ENCODE measurements at places on chromosomes 5 and 9.

DNA sequence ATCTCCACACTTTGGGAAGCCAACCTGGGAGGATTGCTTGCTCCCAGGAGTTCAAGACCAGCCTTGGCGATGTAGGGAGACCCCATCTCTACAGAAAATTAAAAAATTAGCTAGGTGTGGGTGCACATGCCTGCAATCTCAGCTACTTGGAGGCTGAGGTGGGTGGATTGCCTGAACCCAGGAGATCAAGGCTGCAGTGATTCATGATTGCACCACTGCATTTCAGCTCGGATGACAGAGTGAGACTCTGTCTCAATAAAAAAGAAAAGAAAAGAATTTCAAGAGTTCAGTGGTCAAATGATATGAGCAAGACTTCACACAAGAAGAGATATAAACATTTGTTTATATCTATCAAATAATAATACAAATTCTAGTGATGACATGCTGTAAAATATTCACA is 23.0 kb upstream of the MTAP start:
- DNase-seq = no peak

- no peak for DNase-seq
Observed at GRCh38 chr5:18740301-18740700, 1106.0 kb downstream of the TAF11L14 start.

DNA sequence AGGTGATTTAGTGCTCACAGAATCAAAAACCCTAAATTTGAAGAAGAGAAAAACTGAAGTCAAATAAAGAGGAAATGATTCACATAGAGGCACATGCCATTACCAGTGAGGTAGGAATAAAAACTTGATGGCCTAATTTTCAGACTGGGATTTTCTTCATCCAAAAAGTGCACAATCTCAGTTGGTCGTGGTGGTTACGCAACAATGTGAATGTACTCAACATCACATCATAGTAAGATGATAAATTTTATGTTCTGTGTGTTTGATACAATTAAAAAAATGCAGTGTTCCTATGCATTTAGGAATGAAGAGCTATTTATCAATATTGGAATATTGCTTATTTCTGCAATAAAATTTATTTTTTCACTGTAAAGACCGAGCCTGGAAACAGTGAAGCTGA is 60.7 kb downstream of the SV2C start:
- no peak for DNase-seq

GRCh38 chr9:105313238-105313637 is 68.8 kb downstream of the SLC44A1 start:
- no peak for DNase-seq

DNA sequence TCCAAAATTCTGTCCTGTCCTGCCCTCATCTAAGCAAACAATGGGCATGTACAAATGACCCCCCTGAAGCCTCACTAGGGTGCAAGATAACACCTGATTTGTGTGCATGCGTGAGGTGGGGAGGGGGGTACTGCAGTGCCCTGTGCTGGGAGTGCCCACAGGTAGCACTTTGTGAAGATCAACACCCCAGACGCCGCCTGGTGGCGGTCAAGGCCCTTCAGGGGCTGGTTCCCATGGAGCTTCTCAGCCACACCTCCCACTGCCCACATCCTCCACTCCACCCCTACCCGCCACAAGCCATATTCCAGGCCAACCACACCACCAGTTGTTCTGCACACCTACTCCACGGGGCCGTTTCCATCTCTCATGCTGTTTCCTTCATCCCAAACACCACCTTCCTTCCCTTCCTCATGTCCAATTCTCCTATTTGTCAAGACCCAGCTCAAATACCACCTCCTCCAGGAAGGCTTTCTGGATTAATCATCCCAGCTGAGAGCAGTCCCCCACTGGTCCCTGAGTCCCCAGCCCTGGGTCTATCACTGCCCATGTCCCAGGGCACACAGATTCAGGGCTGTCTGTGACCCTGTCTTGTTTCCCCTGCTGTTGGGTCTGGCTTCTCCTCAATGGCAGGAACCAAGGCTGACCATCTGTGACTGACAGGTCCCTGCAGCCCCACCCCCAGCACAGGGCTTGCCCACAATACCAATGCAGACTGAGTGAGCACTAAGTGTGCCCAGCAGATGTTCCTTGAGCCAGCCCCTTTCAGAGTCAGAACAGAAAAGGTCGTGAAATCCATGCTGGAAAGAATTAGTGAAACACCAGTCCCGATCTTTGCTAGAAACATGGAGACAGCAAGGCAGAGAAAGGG is 178.4 kb downstream of the PAX5 start:
- no peak for DNase-seq

DNA sequence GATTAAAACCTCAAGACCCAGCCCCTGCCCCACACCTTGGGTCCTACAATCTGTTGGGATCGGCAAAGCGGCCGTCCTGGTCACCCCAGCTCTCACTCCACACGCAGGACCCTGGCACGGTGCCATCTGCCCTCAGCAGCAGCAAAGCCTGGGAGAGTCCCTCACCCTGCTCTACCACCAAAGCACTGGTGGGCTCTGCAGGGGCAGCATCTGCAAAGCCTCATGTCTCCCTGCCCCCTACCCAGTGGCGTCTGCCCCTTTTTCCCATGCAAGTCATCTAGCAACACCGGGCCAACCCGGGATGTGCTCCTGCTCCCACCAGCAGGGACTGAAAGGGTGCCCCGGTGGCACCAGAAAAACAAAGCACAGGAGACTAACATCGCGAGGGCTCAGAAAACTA is 19.6 kb upstream of the CNOT6 start:
- no peak for DNase-seq

GRCh38 chr5:102853680-102854079 is 98.6 kb downstream of the PAM start:
- no peak for DNase-seq

- no peak for DNase-seq
Observed at GRCh38 chr5:82728926-82729702, 348.1 kb downstream of the TMEM167A start.

- DNase-seq = no peak
Observed at GRCh38 chr9:21985964-21986667, 8.1 kb downstream of the CDKN2A start.

DNA sequence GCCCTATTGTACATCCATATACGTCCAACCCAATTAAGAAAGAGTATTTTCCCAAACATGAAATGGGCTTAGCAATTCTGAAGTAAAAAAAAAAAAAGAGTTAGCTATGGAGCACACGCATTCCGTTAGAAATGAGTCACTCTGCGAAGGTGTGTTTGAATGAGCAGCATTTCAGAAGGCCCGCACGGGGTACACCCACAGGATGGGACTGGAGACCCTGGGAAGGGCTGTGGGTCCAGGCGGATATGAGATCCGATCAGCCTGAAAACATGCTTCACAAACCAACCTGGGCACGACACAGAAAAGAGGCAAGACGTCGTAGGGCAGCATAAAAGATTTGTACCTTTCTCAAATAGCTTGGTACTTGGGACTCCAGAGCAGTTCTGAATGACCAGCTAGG is 173.9 kb upstream of the KLF9 start:
- no peak for DNase-seq

DNA sequence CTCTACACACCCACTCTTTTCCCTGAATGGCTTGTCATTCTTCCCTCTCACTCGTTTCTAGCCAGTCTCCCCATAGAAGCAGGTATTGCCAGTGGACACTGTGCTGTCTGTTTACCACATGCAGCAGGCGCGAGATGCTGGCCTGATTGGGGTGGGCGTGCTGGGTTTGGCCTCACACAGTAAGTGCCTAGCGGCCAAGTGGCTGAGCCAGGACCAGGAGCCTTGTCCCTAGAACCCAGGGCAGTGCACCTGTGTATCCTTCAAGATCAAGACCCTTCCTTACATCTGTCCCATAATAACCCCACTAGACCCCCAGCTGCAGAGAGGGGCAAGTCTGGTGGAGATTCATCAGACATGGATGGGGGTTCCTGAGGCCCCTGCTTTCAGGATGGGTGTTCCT is 112.8 kb upstream of the IRX4 start:
- no peak for DNase-seq

DNA sequence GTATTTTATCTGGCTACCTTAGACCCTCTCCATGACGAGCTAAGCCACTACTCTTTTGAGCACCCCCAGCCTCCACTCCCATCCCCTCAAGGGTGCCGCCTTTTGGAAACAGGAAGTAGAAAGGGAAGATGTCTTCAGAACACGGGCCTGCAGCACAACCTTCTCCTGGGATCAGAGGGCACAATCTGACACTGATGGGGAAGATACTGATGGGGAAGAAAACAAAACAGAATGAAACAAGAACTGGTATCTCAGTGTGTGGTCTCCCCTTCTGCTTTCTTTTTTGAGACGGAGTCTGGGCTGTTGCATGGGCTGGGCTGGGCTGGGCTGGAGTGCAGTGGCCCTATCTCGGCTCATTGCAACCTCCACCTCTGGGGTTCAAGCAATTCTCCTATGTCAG is 539.7 kb upstream of the DAP start:
- DNase-seq = peak; percentile 12

- DNase-seq = no peak
Observed at GRCh38 chr5:68258531-68258930, 43.0 kb downstream of the PIK3R1 start.

DNA sequence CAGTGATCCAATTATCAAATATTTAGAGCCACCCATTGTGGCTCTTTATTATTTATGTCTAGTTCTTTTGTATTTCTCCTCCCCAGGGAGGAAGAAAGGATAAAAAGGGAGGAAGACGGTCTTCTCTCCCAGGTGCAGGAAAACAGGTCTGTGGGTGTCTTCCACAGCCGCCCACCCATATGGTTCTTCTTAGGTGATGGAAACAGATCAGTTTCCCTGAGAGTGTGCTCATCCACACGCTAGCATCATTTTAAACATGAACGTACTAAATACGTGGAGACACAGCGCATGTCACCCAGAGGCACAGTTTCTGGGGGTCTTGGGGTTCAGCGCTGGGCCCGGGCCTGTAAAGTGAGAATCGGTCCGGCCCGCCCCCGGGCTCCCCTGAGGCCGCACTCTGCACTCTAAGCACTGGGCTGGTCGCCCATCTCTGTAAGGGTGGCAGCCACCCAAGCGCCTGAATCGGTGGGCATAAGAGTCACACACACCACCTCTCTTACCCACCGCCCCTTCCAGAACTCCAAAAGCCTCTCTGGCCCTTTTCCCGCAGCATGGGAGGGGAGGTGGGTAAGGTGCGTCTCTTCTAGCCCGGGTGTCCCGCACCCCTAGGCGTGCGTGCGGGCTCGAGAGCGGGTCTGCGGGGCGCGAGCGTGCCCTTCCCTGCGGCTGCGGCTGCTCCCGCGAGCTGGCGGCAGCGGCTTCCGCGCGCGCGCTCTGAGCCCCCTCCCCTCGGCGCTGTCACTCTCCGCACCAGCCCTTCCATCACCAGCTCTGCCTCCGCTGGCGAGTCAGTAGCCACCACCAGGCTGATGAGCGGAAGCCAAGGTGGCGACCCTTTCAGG is 1.3 kb downstream of the PTCH1 start:
- DNase-seq = no peak

- DNase-seq = no peak
Observed at GRCh38 chr5:76610196-76610595, 13.0 kb downstream of the F2RL2 start.

- DNase-seq = no peak
Observed at GRCh38 chr5:17399931-17400330, 98.1 kb upstream of the TAF11L2 start.

DNA sequence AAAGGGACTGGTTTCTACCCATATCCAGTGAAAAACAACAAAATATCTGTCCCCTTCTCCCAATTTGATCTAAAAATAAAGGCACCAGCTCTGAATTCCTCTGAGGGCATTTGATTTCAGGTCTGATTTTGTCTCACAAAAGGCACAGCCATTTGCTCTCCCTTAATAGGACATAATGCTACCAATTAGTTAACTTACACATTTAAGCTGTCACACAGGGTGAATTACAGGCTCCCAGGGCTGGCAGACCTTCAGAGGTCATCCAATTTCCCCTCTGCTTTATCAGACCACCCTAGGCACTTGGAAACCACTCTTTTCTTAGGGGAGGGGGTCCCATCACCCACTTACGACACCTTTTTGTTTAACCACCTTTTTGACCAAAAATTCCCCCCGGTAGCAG is 319.9 kb downstream of the SPOCK1 start:
- no peak for DNase-seq

GRCh38 chr5:166788050-166788449 is 1503.4 kb upstream of the WWC1 start:
- DNase-seq = no peak

- DNase-seq = no peak
Observed at GRCh38 chr9:20205821-20206220, 416.5 kb downstream of the MLLT3 start.

- no peak for DNase-seq
Observed at GRCh38 chr5:1544294-1544961, 20.7 kb upstream of the LPCAT1 start.

GRCh38 chr5:55551358-55551757 is 16.6 kb upstream of the PLPP1 start:
- DNase-seq = no peak

GRCh38 chr5:9343146-9343850 is 202.6 kb downstream of the SEMA5A start:
- DNase-seq = no peak

DNA sequence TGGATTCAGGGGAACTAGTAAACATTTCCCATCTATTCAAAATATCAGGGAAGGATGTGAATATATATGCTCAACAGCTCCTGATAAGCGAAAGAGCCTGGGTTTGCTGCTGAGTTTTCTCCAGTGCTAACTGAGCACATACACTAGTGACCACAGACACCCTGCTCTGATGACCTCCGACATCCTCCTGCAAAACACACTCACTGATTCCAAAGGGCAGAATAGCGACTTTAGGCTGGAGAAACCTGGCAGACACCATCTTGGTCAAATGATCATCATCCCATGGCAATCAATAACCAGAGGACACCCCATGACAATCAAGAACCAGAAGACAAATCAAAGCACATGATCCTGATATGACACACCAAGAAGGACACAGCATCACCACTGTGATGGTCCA is 9.2 kb upstream of the GADD45G start:
- no peak for DNase-seq

DNA sequence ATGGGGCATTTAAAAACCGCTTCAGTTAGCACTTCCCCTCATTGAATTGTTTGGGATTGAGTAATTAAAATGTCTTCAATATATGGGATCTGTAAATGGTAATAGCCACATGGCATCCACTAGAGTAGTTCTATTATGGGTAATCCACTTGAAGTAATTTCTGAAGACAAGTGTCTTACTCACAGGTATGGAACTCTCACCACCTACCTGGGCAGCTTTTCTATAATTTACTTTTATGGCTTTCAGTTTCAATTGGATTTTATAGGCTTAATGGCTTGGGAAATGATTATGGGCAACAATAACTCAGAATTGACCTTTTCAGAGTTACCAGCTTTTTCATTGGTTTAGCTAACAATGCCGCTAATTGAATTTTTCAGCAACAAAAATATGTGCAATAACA is 597.9 kb downstream of the PTPRD start:
- DNase-seq = no peak

- DNase-seq = no peak
Observed at GRCh38 chr9:15155826-15156225, 151.2 kb downstream of the TTC39B start.

GRCh38 chr9:74973714-74974113 is 21.0 kb upstream of the C9orf40 start:
- DNase-seq = no peak

GRCh38 chr5:177354711-177355110 is 3.0 kb upstream of the RGS14 start:
- no peak for DNase-seq

GRCh38 chr9:70120834-70121510 is 77.3 kb downstream of the MAMDC2 start:
- peak; percentile 6 for DNase-seq

GRCh38 chr9:108803428-108804065 is 52.2 kb downstream of the ACTL7B start:
- no peak for DNase-seq

- DNase-seq = no peak
Observed at GRCh38 chr5:50727149-50727496, 60.7 kb downstream of the PARP8 start.

Data from C1 segment of cervical spinal cord (tissue), 14 donors.